ENCODE measurements at places on chromosomes 4 and X.

- no peak for DNase-seq
These were observed 15.4 kb upstream of the AFP start for GRCh38 chr4:73420615-73421014.

GRCh38 chrX:36087366-36087765 lies 167.8 kb downstream of the CFAP47 start:
- no peak for DNase-seq

DNA sequence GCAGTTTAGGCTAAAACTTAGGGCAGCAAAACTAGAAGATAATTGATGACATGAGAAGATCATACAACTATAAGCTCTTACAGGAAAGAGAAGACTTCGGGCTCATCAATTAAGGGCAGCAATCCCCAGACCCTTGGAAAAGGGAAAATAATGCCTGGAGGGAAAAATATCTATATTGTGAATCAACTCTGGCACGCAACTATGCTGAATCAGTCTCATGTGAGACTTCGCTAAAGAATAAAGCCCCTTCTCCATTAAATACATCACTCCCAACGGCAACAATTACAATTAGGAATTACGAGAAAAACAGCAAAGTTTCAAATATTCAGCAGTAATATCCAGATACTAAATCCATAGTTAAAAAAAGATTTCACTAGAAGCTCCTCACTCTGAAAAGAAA lies 2016.8 kb upstream of the IGFBP7 start:
- no peak for DNase-seq

DNA sequence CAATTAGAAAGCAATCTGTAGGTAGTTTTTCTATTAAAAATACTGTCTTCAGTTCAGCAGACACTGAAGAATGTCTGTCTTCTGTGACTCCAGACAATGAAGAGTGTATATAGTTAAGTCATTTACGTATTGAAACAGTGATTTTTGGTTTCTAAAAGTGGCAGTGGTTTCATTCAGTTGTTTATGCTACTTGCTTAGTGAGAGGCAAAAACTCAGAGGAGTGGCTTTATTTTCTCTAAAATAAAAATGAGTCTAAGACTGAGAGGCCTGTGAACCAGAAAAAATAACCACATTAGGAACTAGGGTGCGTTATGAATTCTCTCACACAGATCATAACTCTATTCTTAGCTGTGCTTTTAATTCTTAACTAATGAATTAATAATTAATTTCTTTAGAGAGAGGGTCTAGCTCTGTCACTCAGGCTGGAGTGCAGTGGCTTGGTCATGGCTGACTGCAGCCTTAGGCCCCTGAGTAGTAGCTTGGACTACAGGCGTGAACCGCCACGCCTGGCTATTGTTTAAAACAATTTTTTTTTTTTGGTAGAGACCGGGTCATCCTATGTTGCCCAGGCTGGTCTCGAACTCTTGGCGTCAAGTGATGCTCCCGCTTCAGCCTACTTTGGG lies 31.4 kb downstream of the FREM3 start:
- DNase-seq = no peak

DNA sequence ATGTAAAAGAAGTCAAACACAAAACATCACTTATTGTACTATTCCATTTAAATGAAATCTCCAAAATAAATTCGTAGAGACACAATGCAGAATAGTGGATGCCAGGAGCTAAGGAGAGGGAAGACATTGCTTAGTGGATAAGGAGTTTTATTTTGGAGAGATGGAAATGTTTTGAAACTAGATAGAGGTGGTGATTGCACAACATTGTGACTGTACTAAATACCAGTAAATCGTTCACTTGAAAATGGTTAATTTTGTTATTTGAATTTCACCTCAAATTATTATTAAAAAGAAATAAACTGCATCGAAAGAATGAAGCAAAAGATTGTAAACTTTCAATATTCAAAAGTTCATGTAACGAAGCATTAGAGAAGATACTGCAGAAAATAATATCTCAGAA lies 9.7 kb upstream of the ACSL4 start:
- no peak for DNase-seq

DNA sequence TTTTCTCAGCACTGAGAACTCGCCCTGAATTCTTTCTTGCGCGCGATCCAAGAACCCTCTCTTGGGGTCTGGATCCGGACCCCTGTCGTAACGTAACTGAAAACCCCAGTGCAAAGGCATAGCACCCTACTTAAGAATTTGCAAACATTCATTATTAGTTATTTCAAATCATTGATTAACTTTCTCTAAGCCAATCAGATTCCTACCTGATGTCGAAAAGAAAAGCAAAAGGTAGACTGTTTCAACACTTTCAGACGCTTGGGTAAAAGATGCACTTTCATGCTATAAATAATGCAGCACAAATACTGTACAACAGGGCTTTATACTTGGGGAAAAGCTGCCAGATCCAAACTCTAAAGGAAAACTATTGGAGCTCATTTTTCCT lies 817 bp upstream of the WDR19 start:
- DNase-seq = no peak

GRCh38 chrX:130158311-130158710 lies 7.3 kb downstream of the AIFM1 start:
- no peak for DNase-seq

- DNase-seq = no peak
These were observed 63.4 kb downstream of the LCORL start for GRCh38 chr4:17958181-17958580.

DNA sequence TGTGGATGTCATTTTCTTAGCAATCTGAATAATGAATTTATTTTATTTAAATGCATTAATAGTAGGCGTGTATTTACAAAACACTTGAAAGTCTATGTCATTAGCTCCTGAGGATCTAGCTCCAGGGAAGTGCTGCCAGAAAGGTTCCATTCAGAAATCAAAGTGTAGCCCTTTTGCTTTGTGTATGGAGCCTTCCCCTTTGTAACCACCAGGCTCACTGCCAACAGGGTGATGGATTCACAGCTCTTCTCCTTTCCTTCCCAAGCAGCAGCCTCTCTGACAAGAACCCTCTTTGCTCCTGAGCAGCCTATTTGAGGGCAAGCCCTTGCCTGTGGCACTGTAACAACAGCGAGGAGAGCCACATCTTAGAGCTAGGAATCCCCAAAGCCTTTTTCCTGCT lies 286.0 kb upstream of the RASGEF1B start:
- no peak for DNase-seq

Data from activated CD8-positive, alpha-beta memory T cell treated with anti-CD3 and anti-CD28 coated beads, Interleukin-2, amount 50 U/mL, for 48 hours (primary cell).